Left colon (tissue), 2 donors: ENCODE measurements at places on chromosomes 3 and 15. TPM values are rescaled to one million over a fixed set of nuclear protein-coding genes. Genes with fewer than 3 reads are reported as not detected.
A peak's percentile ranks its signal among the peaks of the same experiment; 100 is the strongest.

- no peak for DNase-seq
These were observed 30.4 kb downstream of the UBE3A start for GRCh38 chr15:25408428-25408827.

DNA sequence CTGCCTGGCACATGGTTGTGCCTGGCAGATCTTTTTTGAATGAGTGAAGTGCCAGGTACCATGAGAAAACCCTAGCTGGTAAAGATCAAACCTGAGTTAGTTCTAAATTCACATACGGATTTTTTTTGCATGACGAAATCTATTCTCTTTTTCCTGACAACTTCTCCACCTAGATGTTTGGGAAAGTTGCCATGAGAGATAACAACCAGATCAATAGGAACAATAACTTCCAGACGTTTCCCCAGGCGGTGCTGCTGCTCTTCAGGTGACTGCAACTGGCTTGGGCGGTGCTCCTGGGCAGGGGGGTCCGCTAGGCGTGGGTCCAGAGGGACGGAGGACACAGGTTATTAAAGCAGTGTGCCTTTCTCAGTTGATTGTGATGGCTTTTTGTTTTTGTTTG is 71.8 kb downstream of the CHDH start:
- DNase-seq: no peak

- no peak for DNase-seq
These were observed 12.2 kb downstream of the STAB1 start for GRCh38 chr3:52507359-52507758.

DNA sequence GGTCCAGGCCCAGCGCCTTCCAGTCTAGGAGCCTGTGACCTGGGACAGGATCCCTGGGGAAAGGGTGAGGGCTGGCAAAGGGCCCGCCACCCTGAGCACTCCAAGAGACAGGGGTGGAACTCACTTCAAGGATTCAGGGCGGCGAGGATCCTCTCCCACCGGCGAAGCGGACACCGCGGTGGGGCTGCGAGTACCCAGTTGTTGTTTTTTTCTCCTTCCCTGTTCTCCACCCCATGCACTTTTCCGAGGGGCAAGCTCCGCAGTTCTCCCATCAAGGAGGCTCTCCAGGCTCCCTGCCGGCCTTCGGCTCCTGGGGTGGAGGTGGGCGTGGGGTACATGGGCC is 387 bp upstream of the PAQR5 start:
- no peak for DNase-seq

- DNase-seq: no peak
These were observed 168.4 kb downstream of the MEGF11 start for GRCh38 chr15:66085128-66085527.

DNA sequence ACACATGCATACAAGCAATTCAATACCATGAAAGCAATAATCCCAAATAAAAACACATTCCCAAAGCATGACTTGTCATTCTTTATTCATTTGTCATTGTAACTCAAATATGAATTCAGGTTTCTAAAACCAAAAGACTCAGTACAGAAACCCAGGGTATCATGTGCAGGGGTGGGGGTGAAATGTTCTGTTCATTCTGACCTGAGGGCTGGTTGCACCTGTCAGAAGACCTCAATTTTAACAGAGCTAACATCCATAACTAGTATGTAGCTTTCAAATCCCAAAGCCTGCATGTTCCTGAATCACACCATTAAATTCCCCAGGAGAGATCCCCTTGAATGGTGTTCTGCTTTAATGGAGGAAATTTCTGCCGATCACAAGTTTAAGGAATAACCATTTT is 738.7 kb downstream of the MCTP2 start:
- no peak for DNase-seq

GRCh38 chr3:42535981-42536784 is 33.7 kb downstream of the VIPR1 start:
- DNase-seq: no peak

DNA sequence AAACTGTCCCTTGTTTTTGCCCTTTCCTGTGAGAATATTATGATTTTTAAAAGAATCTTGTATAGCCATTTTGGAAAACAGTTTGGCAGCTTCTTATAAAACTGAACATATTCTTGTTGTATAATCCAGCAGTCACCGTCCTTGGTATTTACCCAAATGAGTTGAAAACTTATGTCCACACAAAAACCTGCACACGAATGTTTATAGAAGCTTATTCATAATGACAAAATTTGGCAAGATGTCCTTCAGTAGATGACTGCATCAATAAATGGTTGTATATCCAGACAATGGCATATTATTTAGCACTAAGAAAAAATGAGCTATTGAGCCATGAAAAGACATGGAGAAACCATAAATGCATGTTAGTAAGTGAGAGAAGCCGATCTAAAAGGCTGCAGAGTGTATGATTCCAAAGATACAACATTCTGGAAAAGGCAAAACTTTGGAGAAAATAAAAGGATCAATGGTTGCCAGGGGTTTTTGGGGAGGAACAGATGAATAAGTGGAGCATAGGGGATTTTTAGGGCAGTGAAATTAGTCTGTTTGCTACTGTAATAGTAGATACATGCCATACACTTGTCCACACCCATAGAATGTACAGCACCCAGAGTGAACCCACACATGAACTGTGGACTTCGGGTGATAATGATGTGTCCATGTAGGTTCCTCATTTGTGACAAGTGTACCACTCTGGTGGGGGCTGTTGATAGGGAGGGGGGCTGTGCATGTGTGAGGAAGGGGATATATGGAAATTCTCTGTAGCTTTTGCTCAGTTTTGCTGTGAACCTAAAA is 31.7 kb downstream of the LIMD1 start:
- no peak for DNase-seq

DNA sequence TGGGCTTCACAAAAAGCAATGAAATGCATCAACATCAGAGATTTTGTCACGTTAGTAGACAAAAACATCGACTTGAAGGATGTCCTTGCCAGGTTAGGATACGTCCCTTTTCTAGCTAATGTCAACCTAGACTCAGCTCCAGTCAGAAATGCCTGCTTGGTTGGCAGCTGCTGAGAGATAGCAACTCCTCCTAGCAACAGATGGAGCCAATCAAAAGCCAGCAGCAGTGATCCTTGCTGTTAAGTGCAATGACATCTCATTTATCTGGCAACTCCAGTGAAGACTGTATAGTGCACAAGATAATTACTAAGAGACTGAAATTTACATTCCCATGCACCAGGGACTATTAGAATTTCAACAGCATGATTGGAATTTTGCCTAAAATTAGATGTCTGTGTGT is 424.1 kb downstream of the FGF12 start:
- DNase-seq: no peak

GRCh38 chr3:13007251-13007941 is 65.8 kb downstream of the IQSEC1 start:
- DNase-seq: no peak

DNA sequence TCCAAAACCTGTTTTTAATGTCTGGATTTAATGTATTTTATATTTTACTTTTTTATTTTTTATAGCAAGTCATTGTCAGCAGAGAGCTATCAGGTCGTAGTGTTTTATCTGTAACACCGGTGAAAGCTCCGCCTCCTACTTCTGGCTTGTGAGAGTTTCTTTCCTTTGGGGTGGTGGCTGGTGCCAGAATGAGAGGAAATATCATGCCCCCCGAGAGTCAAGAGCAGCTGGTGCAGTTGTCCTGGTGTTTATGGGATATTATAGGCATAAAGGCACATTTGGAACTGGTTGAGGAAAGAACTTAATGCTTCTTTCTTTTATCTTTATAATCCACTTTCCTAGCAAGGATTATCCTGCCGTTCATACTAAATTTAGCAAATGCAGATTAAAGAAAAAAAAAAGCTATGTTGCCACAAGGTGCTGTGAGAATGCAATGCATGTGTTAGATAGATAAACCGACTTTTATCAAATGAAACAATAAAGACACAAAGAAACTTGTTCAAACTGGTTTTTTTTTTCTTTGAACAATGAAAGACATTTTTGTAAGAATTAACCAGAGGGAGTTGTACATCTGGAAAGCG is 260.1 kb upstream of the PLSCR5 start:
- DNase-seq: no peak

The PP2D1 gene
- total RNA-seq: not detected

The P2RY14 gene
- 2.0 TPM for total RNA-seq

DNA sequence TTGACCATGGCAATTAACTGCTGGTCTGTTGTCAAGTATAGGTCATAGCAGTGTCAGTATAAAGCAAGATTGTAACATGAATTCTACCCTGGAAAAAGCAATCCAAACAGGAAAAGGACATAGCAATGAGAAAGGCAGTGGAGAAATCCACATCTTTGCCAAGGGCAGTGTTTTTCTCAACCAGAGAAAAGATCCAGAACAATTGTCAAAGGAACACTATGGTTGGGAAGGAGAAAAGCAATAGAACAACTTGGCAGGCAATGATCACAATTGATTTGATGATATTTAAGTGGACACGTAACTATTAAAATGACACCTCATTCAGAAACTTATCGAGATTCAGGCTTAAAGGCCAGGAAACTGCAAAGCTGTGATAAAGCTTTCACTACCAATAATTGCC is 271.1 kb downstream of the DIPK2A start:
- no peak for DNase-seq

GRCh38 chr3:180358179-180358578 is 243.8 kb upstream of the TTC14 start:
- no peak for DNase-seq

GRCh38 chr3:153688301-153689120 is 432.7 kb upstream of the ARHGEF26 start:
- DNase-seq: no peak

The SLC6A11 gene
- not detected for total RNA-seq

- DNase-seq: no peak
These were observed 64.0 kb downstream of the SHQ1 start for GRCh38 chr3:72784226-72784625.

The CNTN3 gene
- total RNA-seq: 7.6 TPM

- DNase-seq: peak; percentile 43
These were observed 31.4 kb downstream of the HRH1 start for GRCh38 chr3:11185564-11186317.

- DNase-seq: no peak
These were observed 246.9 kb downstream of the VGLL3 start for GRCh38 chr3:86744051-86744450.

The ARHGAP31 gene
- total RNA-seq: 10.7 TPM

The SNRPN gene
- total RNA-seq: 29.3 TPM

The RTP3 gene
- total RNA-seq: not detected

DNA sequence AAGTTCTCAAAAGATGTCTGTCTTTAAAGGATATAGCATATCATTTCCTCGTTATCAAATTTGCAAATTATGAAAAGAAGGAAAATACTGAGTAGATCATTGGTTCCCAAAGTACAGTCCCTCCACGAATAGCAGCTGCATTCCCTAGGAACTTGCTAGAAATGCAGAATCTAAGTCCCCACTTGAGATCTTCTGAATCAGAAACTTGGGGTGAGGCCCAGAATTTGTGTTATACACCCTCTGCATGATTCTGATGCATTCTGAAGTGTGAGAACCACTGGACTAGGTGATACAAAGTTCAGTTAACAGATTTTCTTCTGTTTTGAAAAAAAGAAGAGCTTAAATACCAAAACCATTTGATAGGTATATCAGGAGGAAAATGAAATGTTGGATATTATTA is 77.1 kb downstream of the SLC25A26 start:
- no peak for DNase-seq

The SPTBN5 gene
- 1.4 TPM for total RNA-seq

GRCh38 chr3:31465999-31466398 is 66.7 kb upstream of the STT3B start:
- DNase-seq: no peak

- no peak for DNase-seq
These were observed 273.3 kb upstream of the ICE2 start for GRCh38 chr15:60751985-60752952.

The TRH gene
- not detected for total RNA-seq

DNA sequence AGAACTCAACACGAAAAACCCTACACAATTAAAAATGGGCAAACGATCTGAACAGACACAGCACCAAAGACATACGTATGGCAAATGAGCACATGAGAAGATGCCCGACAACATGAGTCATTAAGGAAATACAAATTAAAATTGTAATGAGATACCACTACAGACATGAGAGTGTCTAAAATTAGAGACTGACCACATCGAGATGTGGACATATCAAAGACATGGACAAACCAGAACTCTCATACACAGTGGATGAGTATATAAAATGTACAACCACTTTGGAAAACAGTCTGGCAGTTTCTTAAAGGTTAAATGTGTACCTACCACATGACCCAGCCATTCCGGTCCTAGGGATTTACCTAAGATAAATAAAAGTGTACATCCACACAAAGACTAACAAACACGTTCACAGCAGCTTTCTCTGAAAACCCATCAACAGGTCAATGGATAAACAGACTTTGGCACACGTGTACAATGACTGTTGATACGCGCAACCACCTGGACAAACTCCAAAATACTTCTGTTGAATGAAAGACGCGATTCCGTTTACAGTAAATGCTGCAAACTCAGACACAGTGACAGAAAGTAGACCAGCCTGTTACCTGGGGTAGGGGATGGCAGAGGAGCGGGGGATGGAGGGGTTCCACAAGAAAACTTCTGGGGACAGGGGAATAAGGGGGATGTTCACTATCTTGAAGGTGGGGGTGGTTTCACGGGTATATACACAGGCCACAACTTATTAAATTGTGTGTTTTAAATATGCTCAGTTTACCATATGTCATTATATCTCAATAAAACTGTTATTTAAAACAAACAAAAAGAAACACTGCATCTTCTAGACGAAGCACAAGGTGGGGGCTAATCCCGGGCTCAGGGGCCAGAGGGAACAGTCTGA is 2.1 kb downstream of the TNK2 start:
- no peak for DNase-seq

The DUOXA2 gene
- total RNA-seq: 4.9 TPM

The RNF7 gene
- total RNA-seq: 125 TPM

- no peak for DNase-seq
These were observed 1.4 kb downstream of the VHL start for GRCh38 chr3:10142707-10143560.

DNA sequence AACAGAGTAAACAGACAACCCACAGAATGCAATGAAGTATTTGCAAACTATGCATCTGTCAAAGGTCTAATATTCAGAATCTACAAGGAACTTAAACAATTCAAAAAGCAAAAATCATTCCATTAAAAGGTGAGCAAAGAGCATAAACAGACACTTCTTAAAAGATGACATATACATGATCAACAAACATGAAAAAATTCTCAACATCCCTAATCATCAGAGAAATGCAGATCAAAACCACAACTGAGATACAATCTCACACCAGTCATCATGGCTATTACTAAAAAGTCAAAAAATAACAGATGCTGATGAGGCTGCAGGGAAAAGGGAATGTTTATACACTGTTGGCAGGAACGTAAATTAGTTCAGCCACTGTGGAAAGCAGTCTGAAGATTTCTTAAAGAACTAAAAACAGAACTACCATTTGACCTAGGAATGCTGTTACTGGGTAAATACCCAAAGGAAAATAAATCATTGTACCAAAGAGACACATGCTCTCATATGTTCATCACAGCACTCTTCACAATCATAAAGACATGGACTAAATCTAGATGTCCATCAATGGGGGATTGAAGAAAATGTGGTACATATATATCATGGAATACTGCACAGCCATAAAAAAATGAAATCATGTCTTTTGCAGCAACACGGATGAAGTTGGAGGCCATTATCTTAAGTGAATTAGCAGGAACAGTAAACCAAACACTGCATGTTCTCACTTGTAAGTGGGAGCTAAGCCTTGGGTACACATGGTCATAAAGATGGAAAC is 393.3 kb upstream of the CBLB start:
- no peak for DNase-seq
